ENCODE measurements at places on chromosomes 1 and 21.

- DNase-seq = no peak
Measured at GRCh38 chr1:59697150-59697800, 117.5 kb upstream of the HOOK1 start.

GRCh38 chr1:15836772-15837669, 10.5 kb upstream of the SPEN start:
- no peak for DNase-seq

GRCh38 chr21:16708101-16708835, 804.6 kb upstream of the CXADR start:
- DNase-seq = no peak

DNA sequence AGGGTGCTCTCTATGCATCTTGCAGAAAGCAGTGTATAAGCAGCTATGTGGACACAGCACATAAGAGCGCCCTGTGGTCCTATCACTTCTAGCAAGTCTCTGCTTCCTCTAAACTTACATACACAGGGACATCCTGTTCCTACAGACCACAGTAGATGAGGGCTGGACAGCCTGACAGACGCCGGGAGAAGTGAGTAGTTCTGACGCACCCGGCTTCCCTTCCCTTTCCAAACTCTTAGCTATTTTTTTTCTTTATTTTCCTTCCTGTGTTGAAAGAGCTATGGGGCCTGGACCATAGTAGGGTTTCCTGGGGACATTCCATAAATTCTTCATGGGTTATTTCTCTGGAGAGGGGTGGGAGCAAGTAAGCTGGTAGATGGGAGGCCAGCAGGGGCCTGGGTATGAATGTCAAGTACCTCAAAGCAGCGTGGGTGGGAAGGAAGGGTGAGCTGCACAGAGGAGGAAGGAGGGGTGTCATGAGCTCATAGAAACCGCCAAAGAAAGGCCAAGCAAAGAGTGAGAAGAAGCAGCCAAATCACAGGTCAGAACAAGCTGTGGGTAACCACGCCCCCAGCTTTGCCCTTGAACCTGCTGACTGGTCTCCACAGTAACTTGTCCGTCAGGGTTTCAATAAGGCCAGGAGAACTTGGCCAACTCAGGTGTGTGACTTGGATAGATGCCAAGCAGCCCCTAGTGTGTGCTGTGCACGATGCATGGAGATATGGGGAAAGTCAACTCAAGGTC, 36.6 kb downstream of the PLXNA2 start:
- DNase-seq = no peak

- no peak for DNase-seq
Measured at GRCh38 chr1:97119260-97120158, 397.9 kb downstream of the PTBP2 start.

DNA sequence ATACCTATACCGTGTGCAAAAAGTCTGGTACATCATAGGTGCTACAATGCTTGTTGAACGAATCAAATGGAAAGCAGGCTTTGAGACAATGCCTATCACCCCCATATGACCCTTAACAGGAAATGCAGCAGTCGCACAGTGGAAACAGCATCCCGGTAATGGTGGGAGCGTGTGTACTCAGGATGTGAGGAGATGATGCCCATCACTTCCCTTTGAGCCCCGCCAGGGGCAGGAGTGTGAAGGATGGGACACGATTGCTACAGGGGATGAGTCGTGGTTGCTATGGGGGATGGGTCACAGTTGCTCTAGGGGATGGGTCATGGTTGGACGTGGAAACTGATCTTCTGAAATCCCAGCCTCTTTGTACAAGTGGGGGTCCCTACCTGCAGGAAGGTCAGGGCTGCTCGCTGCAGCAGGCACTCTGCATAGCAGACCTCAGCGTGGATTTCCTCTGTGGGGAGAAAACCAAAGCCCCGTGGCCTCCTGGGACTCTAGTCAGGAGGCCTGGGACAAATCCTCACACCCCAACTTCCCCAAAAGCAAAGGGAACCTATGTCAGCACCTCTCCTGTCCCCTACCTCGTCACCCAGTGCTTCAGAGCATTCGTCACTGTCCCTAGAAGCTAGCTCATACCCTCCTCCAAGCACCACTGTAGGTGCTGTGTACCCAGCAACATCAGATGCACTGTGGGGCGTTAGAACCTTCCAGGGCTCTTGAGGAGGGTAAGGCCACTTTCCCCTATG, 19.3 kb downstream of the TTC39A start:
- DNase-seq = no peak

DNA sequence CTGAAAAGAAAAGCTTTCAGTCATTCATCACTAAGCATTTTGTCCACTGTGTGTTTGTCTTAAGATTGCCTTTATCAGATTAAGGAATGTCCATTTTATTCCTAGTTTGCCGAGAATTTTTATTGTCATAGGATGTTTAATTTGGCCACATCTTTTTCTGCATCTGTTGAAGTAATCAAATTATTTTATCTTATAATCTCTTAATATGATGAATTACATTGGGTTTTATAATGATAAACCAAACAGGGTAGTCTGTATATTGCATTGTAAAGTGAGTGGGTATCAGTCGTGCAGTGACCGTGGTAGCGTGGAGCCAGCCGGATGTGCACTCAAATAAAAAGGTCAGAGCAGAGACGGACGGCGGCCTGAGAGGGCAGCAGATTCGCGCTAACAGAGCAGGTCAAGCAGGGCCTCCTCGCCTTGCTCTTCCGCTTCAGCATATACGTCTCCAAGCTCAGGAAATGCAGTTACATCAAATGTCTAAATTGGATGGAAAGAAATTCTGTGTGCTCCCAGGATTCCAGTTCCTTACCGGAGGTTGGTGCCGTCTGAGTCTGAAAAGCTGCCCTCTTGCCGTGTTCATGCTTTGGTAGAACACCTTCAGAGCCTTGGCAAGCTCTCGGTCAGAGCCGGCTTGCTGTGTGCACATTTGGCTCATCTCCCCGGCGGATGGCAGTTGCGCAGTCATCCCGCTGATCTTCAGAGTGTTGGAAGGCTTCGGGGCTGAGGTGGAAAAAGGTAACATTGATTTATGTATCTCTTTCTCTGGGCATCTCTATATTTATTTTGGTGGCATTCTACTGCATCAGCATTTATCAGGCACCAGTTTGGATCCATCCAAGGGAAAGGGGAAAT, 51.5 kb downstream of the SCCPDH start:
- DNase-seq = no peak

- no peak for DNase-seq
Measured at GRCh38 chr1:3763351-3764125, 9.0 kb upstream of the SMIM1 start.

GRCh38 chr1:66364578-66365391, 169.2 kb upstream of the SGIP1 start:
- DNase-seq = no peak

GRCh38 chr1:235644693-235645305, 4.8 kb downstream of the GNG4 start:
- no peak for DNase-seq

DNA sequence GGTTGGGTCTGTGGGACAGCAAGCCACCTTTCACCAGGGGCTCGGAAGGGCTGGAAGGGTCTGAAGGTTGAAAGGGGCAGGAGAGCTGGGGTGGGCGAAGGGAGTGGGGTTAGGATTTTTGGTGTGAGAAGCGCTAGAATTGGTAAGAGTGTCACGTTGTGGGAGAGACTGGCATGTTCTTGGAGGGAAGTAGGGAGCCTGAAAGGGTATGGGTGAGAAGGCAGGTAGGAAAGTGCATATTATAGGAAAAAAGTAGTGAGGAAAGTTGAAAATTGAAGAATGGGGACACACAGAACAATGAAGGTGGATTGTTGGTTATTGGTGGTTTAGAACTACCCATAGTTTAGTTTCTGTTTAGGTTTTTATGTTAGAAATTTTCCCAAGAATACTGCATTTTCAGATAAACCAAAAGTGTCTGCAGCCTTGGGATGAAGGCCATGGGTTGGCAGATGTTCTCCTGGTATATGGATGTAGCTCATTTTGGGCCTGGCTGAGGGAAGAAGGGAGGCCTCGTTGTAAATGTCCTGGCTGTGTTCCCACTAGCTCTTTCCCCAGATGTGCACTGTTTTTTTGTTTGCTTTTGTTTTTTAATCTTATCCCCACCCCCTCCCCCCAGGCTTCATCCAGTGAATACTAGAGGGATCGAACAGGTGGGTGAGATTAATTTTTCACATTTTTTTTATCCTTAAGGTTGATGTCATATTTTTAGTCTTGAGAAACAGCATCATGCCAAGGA, 1.2 kb downstream of the LRRC42 start:
- no peak for DNase-seq

GRCh38 chr1:111204201-111204982, 3.9 kb upstream of the DENND2D start:
- DNase-seq = no peak

- no peak for DNase-seq
Measured at GRCh38 chr1:42189931-42190853, 25.6 kb upstream of the GUCA2A start.

- no peak for DNase-seq
Measured at GRCh38 chr1:112805155-112805853, 90.2 kb upstream of the PPM1J start.

DNA sequence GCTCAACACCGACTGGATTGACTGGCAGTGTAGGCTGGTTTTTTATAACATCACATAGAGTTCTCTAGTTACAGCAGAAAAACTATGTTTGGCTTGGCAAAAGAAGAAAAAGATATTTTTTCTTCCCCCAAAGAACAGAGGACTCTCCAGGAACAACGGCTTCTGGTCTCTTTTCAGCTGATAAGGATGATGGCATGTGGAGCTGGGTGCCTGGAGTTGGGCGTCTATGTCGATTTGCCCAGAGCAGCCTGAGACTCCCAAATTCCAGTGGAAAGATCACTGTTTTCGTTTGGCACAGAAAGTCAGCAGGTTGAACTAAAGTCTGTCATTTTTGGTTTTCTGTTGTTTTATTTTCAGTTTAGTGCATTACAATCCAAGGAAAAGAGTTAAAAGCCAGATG, 91.1 kb downstream of the SMYD2 start:
- DNase-seq = no peak

DNA sequence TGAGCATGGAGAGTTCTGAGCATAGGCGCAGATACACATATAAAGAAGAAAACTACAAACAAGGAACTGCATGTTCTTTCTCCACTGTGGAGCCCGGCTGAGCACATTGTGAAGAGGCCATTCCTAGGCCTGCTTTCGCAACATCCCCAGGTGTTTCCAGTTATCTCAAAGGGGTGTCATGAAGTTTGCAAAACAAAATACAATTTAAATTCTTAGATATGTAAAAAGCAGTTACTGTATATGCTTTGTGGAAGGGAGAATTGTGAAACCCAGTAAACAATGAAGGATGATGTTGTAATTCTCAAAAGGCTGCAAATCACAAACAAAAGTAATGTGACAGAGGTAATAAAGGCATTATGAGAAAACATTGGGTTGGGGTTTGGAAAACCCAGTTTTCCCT, 98.6 kb upstream of the ZNF644 start:
- no peak for DNase-seq

DNA sequence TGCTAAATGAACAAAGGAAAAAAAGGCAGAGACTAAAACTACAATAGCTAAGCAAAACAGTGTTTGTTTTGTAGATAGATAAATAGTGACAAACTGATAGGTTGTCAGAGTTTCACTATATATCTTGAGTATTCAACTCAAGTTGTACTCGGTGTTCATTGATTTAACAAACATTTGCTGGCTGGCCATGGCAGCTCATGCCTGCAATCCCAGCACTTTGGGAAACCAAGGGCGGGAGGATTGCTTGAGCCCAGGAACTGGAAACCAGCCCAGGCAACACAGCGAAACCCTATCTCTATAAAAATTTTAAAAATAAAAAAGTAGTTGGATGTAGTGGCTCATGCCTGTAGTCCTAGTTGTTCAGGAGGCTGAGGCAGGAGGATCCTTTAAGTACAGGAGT, 17.3 kb downstream of the C1orf185 start:
- DNase-seq = no peak

GRCh38 chr1:174217787-174218574, 58.7 kb downstream of the RABGAP1L start:
- no peak for DNase-seq

DNA sequence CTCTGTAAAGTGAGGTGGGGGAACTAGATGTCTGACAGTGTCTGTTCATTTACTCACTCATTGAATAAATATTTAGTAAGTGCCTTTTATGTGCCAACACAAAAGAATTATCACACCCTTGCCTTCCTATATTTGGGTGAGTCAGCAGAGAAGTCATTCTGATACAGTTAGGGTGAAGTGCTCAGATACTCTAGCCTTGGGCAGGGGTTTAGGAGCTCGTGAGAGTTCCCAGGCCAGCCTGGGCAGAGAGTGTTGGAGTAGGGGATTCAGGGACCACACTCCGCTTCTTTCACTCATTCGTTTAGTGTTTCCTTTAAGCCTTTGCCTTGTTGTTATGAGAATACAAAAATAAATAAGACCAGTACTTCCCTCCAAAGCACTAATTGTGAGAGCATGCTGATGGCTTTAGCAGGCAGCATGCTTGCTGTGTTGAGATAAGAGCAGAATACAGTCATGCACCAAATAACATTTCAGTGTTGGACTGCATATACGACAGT, 83.9 kb downstream of the DYRK1A start:
- no peak for DNase-seq

DNA sequence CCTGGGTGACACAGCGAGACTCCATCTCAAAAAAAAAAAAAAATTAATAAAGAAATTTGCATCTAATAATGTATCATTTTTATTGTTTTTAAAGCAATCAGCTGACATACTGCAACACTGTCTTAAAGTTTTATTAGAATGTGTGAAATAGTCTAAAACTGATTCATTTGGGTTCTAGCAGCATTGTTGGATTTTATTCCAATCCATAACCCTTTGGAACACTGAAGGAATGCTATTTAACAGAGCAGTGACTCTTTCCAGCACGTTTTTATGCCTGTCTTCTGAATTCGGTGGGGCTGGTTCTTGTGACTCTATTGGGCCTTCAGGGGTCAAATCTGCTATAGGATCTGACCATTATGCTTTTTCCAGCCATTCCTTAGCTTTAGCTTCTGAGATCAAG, 18.2 kb upstream of the FMO4 start:
- no peak for DNase-seq

DNA sequence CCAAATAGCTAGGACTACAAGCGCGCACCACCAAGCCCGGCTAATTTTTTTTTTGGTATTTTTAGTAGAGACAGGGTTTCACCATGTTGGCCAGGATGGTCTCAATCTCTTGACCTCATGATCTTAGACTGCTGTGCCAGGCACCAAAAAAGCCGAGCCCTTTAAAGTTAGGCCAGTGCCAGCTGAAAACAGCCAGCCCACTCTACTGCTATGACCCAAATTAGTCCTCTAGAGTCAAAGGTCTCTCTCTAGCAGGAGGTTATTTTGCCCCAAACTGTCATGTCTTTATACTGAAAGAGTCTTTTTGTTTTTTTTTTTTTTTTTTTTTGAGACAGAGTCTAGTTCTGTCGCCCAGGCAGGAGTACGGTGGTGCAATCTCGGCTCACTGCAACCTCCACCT, 9.7 kb upstream of the HHIPL2 start:
- DNase-seq = no peak

- no peak for DNase-seq
Measured at GRCh38 chr1:52288286-52288685, 77.7 kb downstream of the CC2D1B start.

GRCh38 chr21:37006486-37007291, at the start of gene RIPPLY3:
TSS of gene RIPPLY3 (plus strand) at chr21:37006702. CDS start at chr21:37006773, 71 bp downstream.
- peak; percentile 23 for DNase-seq

DNA sequence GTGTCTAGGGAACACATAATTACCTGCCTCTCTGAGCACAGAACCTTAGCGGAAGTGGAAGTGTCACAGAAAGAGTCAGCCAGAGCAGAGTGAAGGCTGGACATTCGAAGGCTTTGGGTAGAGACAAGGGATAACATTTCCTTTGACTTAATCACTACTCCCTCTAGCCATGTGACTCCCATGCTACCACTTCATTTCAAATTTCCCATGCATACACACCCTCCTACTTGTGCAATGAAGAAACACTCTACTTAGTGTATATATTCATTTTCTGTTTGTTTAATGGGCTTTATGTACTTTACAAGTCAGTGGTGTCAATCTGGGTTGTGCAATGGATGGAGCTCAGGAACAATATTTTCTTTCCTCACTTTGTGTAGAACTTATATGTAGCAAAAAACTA, 6.9 kb downstream of the ANKRD35 start:
- no peak for DNase-seq
